MM.1S (cell line): ENCODE measurements at places on chromosomes 11 and 22.

DNA sequence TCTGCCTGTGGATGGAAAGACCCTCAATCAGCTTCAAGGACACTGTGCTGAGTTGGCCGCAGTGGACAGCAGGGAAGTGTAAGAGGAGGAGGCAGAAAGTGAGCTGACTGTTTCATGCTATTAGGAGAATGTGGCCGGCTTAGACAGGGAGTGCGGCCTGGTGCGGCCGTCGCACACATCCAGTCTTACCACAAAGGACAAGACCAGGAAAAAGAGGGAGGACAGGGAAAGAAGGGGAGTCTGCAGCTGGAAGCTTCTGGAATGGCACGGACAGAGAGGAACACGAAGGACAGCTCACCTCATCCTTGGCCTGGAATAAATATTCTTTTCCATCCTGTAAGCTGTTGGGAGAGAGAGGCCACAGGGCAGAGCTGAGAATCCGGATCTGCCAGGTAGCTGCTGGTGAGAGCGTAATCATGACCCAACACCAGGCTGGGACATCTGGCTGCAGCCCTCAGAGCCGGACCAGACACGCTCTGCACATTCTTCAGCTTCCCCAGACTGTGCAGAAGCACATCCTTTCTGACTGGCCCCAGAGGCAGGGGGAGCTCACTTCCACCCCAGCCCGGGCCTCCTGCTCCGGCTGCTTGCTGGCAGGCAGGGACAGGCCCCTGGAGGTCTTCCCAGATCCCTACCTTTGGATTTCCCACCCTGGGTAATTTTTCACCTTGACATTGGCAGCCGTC, 8.6 kb upstream of the RBM4B start:
- no peak for DNase-seq

DNA sequence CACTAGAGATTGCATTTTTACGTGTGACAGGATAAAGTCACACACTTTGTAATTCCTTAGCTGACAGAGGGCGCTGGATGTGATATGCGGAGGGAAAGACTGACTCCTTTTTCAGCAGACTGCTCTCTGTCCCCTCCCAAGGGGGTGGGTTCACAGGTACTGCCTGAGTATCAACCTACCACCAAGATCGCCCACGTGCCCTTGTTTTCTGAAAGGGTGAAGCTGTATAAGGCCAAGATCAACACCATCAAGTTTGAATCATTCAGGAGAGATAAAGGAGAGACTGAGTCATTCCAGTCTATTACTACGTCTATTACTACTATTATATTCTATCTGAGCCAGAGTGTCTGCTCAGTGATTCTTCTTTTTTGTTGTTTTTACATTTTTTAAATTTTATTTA, 30.7 kb downstream of the BUD13 start:
- no peak for DNase-seq

- no peak for DNase-seq
These were observed 41.5 kb downstream of the IL10RA start for GRCh38 chr11:118027694-118028093.

GRCh38 chr11:61814247-61814957, 2.4 kb downstream of the FADS1 start:
- no peak for DNase-seq

DNA sequence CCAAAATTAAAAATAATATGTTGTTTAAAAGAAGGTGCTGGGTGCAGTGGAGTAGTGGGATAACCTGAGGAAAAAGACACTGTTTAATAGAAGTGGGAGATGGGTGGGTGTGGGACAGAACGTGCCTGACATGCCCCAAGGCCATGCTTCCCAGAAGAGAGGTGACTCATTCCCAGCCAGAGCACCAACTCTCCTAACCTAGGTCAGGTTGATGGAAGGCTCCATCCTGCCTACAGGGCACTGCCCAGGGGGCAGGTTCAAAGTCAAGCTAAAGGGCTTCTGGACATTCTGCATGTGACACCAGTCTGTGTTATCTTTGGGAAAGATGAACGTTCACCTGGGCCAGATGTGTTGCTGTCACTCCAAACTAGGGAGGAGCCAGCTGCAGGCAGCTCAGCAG, 453.1 kb downstream of the SOX6 start:
- DNase-seq: no peak

- no peak for DNase-seq
These were observed 25.7 kb upstream of the SEPTIN5 start for GRCh38 chr22:19688301-19689290.

GRCh38 chr11:20647976-20648565, 21.3 kb upstream of the NELL1 start:
- DNase-seq: peak; percentile 48

DNA sequence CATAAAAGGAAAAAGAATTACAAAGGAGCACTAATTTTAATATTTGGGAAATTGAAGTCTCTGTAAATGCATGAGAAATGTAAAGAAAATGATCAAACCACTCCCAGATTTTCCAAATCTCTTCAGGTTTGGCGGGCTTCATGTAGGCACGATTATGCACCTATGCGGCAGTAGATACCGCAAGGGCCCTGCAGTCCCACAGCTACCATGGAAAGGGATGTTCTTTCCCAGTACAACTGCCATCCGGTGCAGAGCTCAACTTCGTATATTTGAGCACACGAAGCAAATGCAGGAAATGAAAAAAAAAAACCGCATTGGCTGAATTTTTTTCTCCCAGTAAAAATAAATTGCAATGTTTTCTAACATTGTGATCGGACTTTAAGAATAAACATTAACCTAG, 1.4 kb downstream of the SLC17A6 start:
- DNase-seq: no peak

DNA sequence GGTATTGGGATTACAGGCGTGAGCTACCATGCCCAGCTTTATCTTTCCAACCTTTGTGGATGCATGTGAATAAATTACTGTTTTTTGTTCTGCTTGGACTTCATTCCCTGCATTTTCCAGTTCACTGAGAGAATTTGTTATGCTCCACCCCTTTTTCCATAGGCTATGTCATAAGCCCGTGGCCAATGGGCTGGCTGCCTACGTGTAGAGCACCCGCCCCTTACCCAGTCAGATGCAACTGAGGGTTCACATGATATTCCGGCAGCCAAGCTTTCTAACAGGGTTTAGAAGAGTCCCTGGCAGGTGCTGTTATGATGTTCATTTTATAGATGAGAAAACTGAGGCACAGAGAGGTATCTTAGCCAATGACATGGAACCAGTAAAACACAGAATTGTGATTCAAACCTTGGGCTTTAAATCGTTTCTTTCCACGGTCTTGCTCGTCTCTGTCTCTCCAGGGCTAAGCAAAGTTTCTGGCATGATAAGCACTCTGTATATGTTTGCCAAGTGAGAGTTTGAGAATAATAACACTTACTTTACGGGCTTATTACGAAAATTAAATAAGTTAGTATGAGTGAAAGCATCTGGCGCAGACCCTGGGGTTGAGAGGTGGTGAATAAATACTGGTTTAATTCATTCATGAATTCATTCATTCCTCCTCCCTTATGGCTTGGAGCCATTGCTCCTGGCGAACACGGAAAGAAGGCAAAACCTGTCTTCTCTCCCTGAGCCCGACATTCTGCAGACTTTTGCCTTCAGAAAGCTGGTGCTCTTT, 42.4 kb upstream of the RASD2 start:
- no peak for DNase-seq

GRCh38 chr22:44926124-44926475, 83.7 kb downstream of the PHF21B start:
- no peak for DNase-seq

- peak; percentile 89 for DNase-seq
These were observed 8.2 kb downstream of the CBX7 start for GRCh38 chr22:39144101-39144767.

DNA sequence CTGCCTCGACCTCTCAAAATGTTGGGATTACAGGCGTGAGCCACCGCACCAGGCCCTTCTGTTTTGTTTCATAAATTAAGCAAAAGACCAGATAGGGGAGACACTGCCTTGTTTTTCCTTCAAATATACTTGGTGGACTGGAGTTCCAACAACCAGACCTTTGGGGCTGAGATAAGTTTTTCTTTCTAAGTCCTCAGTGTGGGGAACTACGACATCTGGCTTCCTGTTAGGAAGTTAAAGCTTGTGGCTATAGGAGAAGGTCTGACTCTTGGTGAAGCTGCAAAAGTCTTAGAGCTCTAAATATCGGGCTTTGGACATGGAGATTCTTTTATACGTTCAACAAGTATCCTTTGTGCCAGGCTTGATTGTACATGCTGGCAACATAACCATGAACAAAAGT, 64.1 kb upstream of the EED start:
- no peak for DNase-seq

GRCh38 chr11:68329978-68330699, 17.7 kb downstream of the LRP5 start:
- DNase-seq: no peak

- no peak for DNase-seq
These were observed 16.3 kb downstream of the LTO1 start for GRCh38 chr11:69658626-69659450.

GRCh38 chr11:59069087-59069486, 17.0 kb upstream of the GLYATL1B start:
- DNase-seq: no peak

DNA sequence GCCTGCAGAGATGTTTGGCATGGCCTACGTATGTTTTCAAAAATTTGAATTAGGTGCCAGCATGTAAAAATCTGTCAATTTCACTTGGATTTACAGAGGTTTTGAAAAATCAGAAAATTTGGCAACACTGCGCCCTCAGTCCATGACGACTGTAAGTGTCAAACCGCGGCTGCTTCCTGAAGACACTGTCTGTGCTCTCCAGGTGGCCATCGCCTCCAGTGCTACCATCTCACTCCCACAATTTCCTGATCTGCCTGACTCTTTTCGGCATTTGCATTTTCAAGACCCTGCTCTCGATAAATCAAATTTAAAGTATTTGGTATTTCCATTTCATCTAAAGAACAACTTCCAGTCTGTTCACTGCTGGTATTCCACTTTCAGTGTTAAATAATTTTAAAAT, 34.6 kb downstream of the VSIG10L2 start:
- DNase-seq: no peak

DNA sequence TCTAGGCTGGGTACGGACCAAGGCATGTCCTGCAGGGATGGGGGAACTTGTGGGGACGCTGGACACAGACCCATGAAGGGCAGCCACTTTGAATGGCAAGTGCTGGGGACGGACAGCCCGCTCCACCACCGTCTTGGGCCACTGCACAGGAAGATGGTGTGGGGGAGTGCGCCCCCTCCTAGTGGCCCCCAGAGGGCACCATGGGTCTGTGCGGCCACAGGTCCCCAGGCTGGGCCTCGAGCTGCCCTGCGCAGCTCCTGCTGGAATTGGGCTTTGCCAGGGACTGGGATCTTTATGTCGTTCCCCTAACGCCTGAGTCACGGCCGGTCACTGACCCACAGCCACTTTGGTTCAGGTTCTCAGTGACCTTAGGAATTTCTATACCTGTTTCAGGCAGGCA, 44.4 kb downstream of the NAT10 start:
- DNase-seq: no peak

DNA sequence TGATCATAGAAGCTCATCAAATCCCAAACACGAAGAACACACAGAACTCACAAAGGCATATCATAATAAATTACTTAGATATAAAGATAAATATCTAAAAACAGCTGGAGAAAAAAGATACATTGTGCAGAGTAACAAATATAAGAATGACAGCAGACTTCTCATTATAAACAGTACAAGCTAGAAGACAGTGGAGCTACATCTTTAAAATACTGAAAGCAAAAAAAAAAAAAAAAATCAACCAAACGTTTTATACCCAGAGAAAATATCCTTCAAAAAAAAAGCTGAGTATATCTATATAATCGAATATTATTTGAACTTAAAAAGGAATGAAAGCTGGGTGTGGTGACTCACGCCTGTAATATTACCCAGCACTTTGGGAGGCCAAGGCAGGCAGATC, 90.0 kb downstream of the SBF2 start:
- no peak for DNase-seq

DNA sequence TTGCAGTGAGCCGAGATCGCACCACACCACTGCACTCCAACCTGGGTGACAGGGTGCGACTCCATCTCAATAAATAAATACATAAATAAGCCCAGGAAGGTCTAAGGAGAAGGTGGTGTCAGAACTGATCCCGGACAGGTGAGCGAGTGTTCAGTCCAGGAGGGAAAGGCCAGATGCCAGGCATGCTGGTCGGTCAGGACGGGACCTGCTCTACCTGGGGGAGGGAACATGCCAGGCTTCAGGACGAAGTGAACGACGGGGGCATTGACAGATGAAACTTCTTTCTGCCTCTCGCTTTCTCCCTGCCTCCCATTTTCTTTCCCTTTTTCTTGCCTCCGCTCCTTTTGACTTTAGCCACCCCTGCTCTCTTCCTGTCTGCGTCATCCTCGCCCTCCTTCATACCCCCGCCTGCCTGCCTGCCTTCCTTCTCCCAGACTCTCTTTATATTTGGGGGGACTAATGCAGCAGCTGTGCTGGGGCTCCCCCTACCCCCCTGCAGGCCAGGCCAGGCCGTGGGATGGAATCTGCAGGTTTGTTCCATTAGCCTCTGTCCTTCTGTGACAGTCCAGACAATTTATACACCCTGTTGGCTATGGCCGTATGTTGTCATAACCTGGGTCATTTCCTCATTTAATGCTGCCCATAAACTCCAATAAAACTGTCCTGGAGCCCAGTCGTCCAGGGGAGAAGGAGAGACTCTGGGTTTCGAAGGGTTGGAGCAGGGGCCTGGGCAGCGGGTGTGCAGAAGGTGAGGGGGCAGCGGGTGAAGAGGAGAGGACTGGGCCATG, 209.2 kb upstream of the TBCEL start:
- no peak for DNase-seq

GRCh38 chr11:90197377-90197776, 25.5 kb downstream of the CHORDC1 start:
- no peak for DNase-seq

DNA sequence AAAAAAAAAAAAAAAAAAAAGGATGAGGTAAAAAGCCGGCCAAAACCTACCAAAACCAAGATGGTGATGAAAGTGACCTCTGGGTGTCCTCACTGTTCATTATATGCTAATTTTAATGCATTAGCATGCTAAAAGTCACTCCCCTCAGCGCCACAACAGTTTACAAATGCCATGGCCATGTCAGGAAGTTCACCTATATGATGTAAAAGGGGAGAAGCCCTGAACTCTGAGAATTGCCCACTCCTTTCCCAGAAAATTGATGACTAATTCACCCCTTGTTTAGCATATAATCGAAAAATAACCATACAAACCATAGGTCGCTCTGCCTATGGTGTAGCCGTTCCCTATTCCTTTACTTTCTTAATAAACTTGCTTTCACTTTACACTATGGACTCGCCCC, 11.1 kb downstream of the C11orf96 start:
- DNase-seq: no peak
